ENCODE measurements at places on chromosomes 6 and 20. TPM values are rescaled to one million over a fixed set of nuclear protein-coding genes. Genes with fewer than 3 reads are reported as not detected.

Gene MICB
- total RNA-seq = 2.6 TPM

Gene TMEM14C
- 42.8 TPM for total RNA-seq

DNA sequence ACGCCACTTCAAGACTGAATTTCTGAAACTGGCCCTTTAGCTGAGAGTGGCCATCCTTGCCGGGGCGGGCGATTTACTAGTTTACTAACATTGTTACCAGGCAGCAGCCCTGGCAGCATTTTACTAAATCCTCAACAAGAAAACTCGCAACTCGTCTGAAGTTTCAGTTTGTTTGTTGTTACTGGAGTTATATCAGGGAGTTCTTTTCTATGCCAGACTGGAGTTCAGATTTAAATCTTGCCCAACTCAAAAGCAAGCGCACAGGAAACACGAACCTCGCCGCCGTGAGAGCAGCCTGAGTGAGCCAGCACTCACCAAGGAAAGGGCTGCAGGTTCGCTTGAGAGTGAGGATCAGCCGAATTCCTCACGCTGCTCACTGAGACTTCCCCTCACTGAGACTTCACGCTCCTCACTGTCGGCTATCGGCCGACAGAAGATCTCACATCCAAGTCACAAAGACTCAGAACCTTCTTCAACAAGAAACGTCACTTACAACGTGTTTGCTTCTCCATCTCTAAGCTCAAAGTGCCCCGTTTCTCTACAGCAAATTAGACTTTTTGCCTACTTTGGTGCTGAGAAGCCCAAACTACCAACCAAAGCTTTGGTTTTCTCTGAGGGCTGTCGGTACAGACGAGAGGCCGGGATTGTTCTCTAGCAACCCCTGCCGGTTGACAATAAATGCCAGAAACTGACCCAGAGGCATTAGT lies 78.9 kb downstream of the OLIG3 start:
- H3K27me3 ChIP-seq = peaks cover 17% of the 10 kb centered on the region
- DNase-seq = no peak
- no peaks in the 10 kb centered on the region for H3K36me3 ChIP-seq
- peak overlapping the region; percentile 18 for H3K4me3 ChIP-seq

Gene SLC25A27
- 9.2 TPM for total RNA-seq

GRCh38 chr6:4543596-4543995 lies 232.6 kb upstream of the CDYL start:
- no peaks in the 10 kb centered on the region for H3K36me3 ChIP-seq
- no peaks in the 10 kb centered on the region for H3K27me3 ChIP-seq
- H3K4me1 ChIP-seq = no peaks in the 10 kb centered on the region
- H3K4me3 ChIP-seq = no peak overlapping the region
- H3K27ac ChIP-seq = no peak overlapping the region
- DNase-seq = no peak

Gene HDGFL1
- total RNA-seq = not detected

GRCh38 chr6:102488729-102489128 lies 1095.2 kb downstream of the GRIK2 start:
- H3K4me3 ChIP-seq = no peak overlapping the region
- no peaks in the 10 kb centered on the region for H3K27me3 ChIP-seq
- no peak overlapping the region for H3K27ac ChIP-seq
- no peaks in the 10 kb centered on the region for H3K4me1 ChIP-seq
- no peaks in the 10 kb centered on the region for H3K36me3 ChIP-seq

GRCh38 chr6:37625591-37626374 lies 71.9 kb downstream of the MDGA1 start:
- peak overlapping the region; percentile 63 for H3K27ac ChIP-seq
- H3K36me3 ChIP-seq = no peaks in the 10 kb centered on the region
- no peak for DNase-seq
- H3K4me1 ChIP-seq = peaks cover 26% of the 10 kb centered on the region

GRCh38 chr6:82337688-82338257 lies 25.8 kb upstream of the TPBG start:
- H3K4me3 ChIP-seq = no peak overlapping the region
- no peaks in the 10 kb centered on the region for H3K36me3 ChIP-seq
- DNase-seq = no peak
- no peaks in the 10 kb centered on the region for H3K4me1 ChIP-seq
- H3K27me3 ChIP-seq = no peaks in the 10 kb centered on the region

DNA sequence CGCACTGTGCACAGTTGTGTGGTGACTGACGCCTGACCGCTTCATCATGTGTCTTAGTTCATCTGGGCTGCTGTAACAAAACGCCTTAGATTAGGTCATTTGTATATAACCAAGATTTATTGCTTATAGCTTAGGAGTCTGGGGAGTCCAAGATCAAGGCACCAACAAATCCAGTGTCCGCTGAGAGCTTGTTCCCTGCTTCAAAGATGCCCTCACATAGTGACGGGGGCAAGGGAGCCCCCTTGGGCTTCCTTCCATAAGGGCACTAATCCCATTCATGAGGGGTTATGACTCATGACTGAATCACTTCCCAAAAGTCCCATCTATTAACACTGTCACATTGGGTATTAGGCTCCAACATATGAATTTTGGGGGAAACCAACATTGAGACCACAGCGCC lies 34.6 kb downstream of the CYP24A1 start:
- H3K27ac ChIP-seq = no peak overlapping the region
- H3K4me3 ChIP-seq = no peak overlapping the region
- H3K4me1 ChIP-seq = no peaks in the 10 kb centered on the region
- no peaks in the 10 kb centered on the region for H3K36me3 ChIP-seq

- no peaks in the 10 kb centered on the region for H3K36me3 ChIP-seq
- H3K27me3 ChIP-seq = no peaks in the 10 kb centered on the region
- H3K4me1 ChIP-seq = no peaks in the 10 kb centered on the region
Measured at GRCh38 chr6:14791526-14791925, 454.3 kb upstream of the JARID2 start.

Gene LHFPL5
- not detected for total RNA-seq

GRCh38 chr6:131379948-131380347 lies 193.1 kb upstream of the ARG1 start:
- no peak for DNase-seq
- H3K36me3 ChIP-seq = no peaks in the 10 kb centered on the region
- peaks cover 4% of the 10 kb centered on the region for H3K4me1 ChIP-seq
- no peaks in the 10 kb centered on the region for H3K27me3 ChIP-seq
- no peak overlapping the region for H3K4me3 ChIP-seq
- H3K27ac ChIP-seq = no peak overlapping the region

GRCh38 chr6:21769405-21769861 lies 175.9 kb downstream of the SOX4 start:
- H3K27me3 ChIP-seq = no peaks in the 10 kb centered on the region
- peak overlapping the region; percentile 56 for H3K27ac ChIP-seq
- H3K36me3 ChIP-seq = no peaks in the 10 kb centered on the region
- H3K4me3 ChIP-seq = no peak overlapping the region
- DNase-seq = no peak

GRCh38 chr20:36017048-36017951 lies 48.9 kb downstream of the CNBD2 start:
- no peaks in the 10 kb centered on the region for H3K36me3 ChIP-seq
- H3K4me3 ChIP-seq = no peak overlapping the region
- DNase-seq = no peak
- H3K4me1 ChIP-seq = peaks cover 15% of the 10 kb centered on the region
- no peaks in the 10 kb centered on the region for H3K27me3 ChIP-seq

Gene OR12D3
- not detected for total RNA-seq

Gene LY6G6D
- total RNA-seq = not detected

Gene MYLK2
- total RNA-seq = not detected

DNA sequence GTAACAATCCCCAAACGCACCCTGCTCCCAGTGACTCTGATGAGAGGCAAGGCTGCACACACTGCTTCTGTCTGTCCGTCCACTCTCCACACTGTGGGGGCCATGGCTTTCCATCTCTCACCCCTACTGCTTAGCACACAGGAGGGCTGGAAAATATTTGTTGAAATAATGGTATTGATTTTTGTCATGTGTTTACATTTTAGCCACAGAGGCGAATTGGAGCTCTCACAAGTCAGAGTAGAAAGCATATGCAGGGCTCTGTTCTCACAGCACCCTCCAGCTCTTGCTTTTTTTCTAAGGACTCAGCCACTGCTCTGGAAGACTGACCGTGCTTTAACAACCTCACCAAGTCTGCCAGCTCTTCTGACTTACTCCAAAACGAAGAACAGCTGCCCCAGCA lies 273.8 kb downstream of the GMDS start:
- no peak overlapping the region for H3K27ac ChIP-seq
- DNase-seq = no peak
- H3K36me3 ChIP-seq = no peaks in the 10 kb centered on the region
- H3K4me3 ChIP-seq = no peak overlapping the region
- no peaks in the 10 kb centered on the region for H3K27me3 ChIP-seq

- H3K4me1 ChIP-seq = no peaks in the 10 kb centered on the region
- no peak for DNase-seq
- no peaks in the 10 kb centered on the region for H3K27me3 ChIP-seq
- H3K27ac ChIP-seq = no peak overlapping the region
- no peaks in the 10 kb centered on the region for H3K36me3 ChIP-seq
- H3K4me3 ChIP-seq = no peak overlapping the region
Measured at GRCh38 chr20:19431316-19431700, 218.9 kb downstream of the SLC24A3 start.

GRCh38 chr6:21664314-21665109 lies 71.0 kb downstream of the SOX4 start:
- H3K27me3 ChIP-seq = no peaks in the 10 kb centered on the region
- H3K4me1 ChIP-seq = peaks cover 37% of the 10 kb centered on the region
- DNase-seq = no peak
- peak overlapping the region; percentile 9 for H3K27ac ChIP-seq

- no peak overlapping the region for H3K27ac ChIP-seq
- DNase-seq = no peak
- H3K27me3 ChIP-seq = no peaks in the 10 kb centered on the region
- no peak overlapping the region for H3K4me3 ChIP-seq
Measured at GRCh38 chr6:130815200-130816071, 11.8 kb upstream of the SMLR1 start.

Gene EDN3
- total RNA-seq = 65.2 TPM

- H3K4me1 ChIP-seq = peaks cover 29% of the 10 kb centered on the region
- no peaks in the 10 kb centered on the region for H3K27me3 ChIP-seq
- H3K27ac ChIP-seq = no peak overlapping the region
- no peaks in the 10 kb centered on the region for H3K36me3 ChIP-seq
Measured at GRCh38 chr6:119171088-119171841, 92.8 kb upstream of the FAM184A start.

DNA sequence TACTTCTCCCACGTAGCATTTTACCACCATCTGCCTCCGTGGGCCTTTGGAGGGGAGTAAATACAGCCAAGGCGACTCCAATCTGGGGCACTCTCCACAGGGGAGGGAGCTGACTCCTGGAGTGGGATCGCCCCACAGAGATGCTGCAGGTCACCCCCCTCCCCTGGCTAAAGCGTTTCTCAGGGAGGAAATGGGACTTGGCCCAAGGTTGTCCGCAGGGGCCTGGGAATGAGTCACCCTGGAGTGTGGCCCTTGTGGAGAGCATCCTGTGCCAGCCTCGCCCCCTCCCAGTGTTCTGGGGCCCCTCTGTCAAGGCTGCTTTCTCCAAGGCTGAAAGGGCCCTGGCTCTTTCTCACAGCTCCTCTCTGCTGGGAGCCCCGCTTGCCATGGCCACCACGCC lies 84.5 kb upstream of the QKI start:
- no peaks in the 10 kb centered on the region for H3K27me3 ChIP-seq
- no peak overlapping the region for H3K4me3 ChIP-seq
- H3K4me1 ChIP-seq = no peaks in the 10 kb centered on the region
- H3K36me3 ChIP-seq = no peaks in the 10 kb centered on the region

- no peak for DNase-seq
- no peaks in the 10 kb centered on the region for H3K4me1 ChIP-seq
- no peaks in the 10 kb centered on the region for H3K36me3 ChIP-seq
- no peaks in the 10 kb centered on the region for H3K27me3 ChIP-seq
- no peak overlapping the region for H3K4me3 ChIP-seq
Measured at GRCh38 chr6:140101818-140102217, 727.4 kb upstream of the CITED2 start.

- H3K27ac ChIP-seq = no peak overlapping the region
- H3K4me3 ChIP-seq = no peak overlapping the region
- no peaks in the 10 kb centered on the region for H3K4me1 ChIP-seq
- H3K27me3 ChIP-seq = no peaks in the 10 kb centered on the region
- no peak for DNase-seq
Measured at GRCh38 chr6:17673543-17674254, 33.0 kb downstream of the NUP153 start.

- H3K4me3 ChIP-seq = peak overlapping the region; percentile 82
- H3K27me3 ChIP-seq = no peaks in the 10 kb centered on the region
- H3K36me3 ChIP-seq = no peaks in the 10 kb centered on the region
- H3K4me1 ChIP-seq = peaks cover 11% of the 10 kb centered on the region
- no peak for DNase-seq
- peak overlapping the region; percentile 99 for H3K27ac ChIP-seq
Measured at GRCh38 chr6:118893064-118893806, 717 bp upstream of the ASF1A start.

Gene MEI4
- total RNA-seq = not detected

Gene KCNQ5
- 1.4 TPM for total RNA-seq

Gene EFCAB8
- total RNA-seq = 0.38 TPM

DNA sequence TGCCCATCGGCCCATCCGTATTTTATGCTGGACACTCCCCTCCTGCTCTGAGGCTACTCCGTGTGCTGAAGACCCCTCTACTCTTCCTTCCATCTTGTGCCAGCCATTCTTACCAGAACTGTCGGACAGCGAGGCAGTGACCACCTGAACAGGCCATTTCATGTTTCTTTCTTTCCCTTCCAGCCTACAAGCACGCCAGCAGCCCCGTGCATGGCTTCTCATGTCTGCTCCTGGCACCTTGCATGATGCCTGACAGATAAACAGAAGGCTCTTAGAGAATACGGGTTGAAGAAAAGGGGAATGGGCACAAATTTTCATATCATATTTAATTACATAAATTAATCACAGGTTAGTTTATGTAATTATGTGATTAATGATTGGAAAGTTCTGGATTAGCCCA lies 95.7 kb downstream of the ARID1B start:
- no peak for DNase-seq
- no peaks in the 10 kb centered on the region for H3K27me3 ChIP-seq
- H3K27ac ChIP-seq = no peak overlapping the region
- H3K36me3 ChIP-seq = no peaks in the 10 kb centered on the region

DNA sequence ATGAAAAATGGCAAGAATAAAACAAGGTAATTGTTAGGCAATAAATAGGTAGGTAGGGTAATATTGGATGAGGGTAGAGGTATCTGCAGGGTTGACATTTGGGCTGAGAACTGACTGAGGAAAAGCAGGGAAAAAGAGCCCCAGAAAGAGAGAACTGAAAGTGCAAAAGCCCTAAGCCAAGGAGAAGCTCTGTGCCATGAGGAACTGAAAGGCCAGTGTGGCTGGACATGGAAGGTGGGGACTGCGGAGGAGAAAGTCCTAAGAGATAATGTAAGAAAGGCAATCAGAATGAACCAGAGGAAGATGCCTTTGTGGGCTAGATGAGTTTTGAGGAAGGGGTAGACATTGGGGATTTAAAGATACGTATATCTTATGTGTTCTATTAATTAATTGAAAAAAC lies 9.9 kb upstream of the HIVEP2 start:
- no peaks in the 10 kb centered on the region for H3K4me1 ChIP-seq
- no peak for DNase-seq
- no peak overlapping the region for H3K4me3 ChIP-seq
- H3K27ac ChIP-seq = no peak overlapping the region

- peaks cover 46% of the 10 kb centered on the region for H3K27me3 ChIP-seq
- H3K4me3 ChIP-seq = no peak overlapping the region
- H3K36me3 ChIP-seq = no peaks in the 10 kb centered on the region
- no peak overlapping the region for H3K27ac ChIP-seq
- peaks cover 7% of the 10 kb centered on the region for H3K4me1 ChIP-seq
Measured at GRCh38 chr20:57090590-57091560, 175.6 kb downstream of the BMP7 start.

GRCh38 chr6:43781941-43782704 lies 12.1 kb downstream of the VEGFA start:
- H3K27me3 ChIP-seq = no peaks in the 10 kb centered on the region
- H3K4me1 ChIP-seq = no peaks in the 10 kb centered on the region
- H3K4me3 ChIP-seq = no peak overlapping the region

Gene TEAD3
- 30.5 TPM for total RNA-seq

- no peaks in the 10 kb centered on the region for H3K27me3 ChIP-seq
- H3K4me3 ChIP-seq = no peak overlapping the region
- H3K27ac ChIP-seq = no peak overlapping the region
- DNase-seq = no peak
Measured at GRCh38 chr20:3721912-3722311, 9.5 kb upstream of the SIGLEC1 start.

Data from esophagus squamous epithelium (tissue), 5 donors.